COR-L47 (cell line): ENCODE measurements at places on chromosomes 7 and 10.
A peak's percentile ranks its signal among the peaks of the same experiment; 100 is the strongest.

DNA sequence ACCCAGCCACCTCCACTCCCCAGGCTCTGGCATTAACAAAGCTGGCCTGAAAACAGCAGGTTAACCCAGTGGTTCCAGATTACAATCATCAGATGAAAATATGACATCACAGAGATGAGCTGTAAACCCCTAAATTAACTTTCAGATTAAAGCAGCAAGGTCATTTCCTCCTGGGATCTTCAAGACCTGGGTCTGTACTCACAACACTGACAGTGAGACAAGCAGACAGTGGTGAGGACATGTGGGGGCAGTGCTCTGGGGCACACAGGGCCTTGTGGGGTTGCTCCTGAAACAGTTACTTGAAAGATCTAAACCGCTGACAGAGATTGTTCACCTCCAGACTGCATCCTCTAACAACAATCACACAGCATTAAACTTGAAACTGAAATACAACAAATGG, 134.1 kb downstream of the ZNF438 start:
- DNase-seq: no peak

DNA sequence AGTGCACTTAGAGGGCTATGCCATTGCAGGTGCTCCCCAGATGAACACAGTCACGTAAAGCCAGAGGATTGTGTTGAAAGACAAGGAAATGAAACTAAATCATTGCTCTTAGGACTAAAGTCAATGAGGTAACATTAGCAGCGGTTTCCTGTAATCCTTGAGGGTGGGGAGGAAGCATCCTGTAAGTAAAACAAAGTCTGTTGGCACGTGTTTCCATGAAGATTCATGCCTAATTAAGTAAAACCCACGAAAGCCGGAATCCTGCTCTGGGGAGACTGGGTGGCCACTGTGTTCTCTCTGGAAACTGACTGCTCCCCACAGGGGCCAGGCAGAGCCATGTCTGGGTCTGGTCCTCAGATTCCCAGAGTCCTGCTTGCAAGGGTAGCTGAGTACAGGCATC, 18.3 kb downstream of the STEAP1B start:
- DNase-seq: no peak

- no peak for DNase-seq
Observed at GRCh38 chr7:90660819-90661218, 64.7 kb downstream of the CDK14 start.

GRCh38 chr7:86776136-86776535, 132.4 kb downstream of the GRM3 start:
- peak; percentile 11 for DNase-seq

GRCh38 chr7:44373418-44373740, 48.0 kb upstream of the CAMK2B start:
- DNase-seq: no peak

DNA sequence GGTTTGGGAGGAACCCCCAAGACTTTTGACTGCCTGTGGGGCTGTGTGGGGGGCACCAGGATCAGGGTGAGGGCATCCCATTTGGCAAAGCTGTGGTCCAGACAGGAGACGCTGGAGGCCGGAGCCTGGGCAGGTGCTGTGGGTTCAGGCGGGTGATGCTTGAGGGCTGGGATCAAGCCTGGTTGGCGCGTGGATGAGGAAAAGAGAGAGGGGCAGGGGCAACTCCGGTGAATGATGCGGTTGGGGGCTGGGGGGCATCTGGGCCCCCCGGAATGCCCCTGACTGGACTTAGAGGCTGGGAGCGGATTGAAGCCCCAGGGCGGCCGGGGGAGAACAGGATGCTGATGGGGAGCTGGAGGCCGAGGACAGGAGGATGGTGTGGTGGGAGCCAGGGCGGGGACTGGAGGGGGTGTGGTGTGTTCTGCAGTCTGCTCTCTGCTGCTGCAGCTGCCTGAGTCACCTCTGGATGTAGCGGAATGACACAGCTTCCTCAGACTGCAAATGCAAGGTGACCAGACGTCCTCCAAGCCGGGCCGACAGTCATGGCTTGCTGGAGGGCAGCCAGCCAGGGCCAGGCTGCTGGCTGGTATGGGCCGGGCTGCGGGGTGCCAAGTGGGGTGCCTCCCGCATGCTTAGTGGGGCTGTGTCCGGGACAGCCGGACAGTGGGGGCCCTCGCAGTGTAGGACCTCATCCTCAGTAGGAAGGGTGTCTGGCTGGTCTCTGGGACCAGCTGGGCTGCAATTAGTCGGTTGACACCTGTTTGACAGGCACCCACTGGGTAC, 3.2 kb downstream of the MAFK start:
- DNase-seq: no peak

- no peak for DNase-seq
Observed at GRCh38 chr7:81770728-81771223, 929 bp upstream of the HGF start.

DNA sequence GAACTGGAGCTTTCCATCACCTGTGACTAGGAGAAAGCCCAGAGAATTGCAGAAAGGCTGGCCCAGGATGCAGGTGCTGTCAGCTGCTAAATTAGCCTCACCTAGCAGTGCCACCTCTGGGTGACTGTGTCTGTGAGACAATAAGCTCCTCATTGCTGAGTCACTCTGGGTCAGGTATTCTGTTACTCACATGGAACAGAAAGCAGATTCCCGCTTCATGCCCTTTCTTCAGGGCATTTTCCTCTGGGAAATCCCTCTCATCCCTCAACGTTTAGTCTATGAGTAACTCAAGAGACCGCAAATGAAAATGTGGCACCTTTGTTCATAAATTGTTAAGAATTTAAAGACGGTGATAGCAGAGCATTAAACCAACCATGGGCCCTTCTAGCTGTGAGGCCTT, 184.0 kb downstream of the ADAM12 start:
- DNase-seq: no peak

DNA sequence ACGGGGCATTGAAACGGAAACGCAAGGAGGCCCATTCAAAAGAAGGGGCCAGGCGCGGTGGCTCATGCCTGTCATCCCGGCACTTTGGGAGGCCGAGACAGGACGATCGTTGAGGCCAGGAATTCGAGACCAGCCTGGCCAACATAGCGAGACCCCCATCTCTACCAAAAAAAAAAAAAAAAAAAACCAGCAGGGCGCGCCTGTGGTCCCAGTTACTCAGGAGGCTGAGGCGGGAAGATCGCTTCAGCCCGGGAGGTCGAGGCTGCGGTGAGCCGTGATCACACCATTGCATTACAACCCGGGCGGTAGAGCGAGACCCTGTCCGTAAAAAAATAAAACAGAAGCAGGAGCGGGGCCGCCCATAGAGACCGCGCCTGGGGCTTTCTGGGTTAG, 396 bp downstream of the PSMG3 start:
- DNase-seq: no peak
